ENCODE measurements at places on chromosomes 5 and 9. TPM values are rescaled to one million over a fixed set of nuclear protein-coding genes. Genes with fewer than 3 reads are reported as not detected.
A peak's percentile ranks its signal among the peaks of the same experiment; 100 is the strongest.

DNA sequence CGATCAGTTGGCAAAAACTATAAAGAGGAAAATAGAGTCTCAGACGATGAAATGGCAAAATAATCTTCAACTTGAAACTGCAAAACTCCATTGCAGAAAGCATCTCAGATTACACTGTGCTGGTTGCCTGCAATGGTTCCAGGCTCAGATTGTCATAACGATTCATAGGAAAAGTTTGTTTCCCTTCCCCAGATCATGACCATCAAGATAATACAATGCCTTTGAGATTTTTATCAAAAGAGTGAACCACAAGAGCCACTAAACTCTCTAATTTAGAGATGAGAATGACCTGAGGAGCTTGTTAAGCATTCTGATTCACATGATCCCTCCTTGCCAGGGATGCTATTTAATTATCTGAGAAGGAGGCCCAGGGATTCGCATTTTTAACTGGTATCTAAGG, 52.6 kb upstream of the ITGA1 start:
- no peak for DNase-seq

Gene FAM219A
- 14.4 TPM for polyA plus RNA-seq

DNA sequence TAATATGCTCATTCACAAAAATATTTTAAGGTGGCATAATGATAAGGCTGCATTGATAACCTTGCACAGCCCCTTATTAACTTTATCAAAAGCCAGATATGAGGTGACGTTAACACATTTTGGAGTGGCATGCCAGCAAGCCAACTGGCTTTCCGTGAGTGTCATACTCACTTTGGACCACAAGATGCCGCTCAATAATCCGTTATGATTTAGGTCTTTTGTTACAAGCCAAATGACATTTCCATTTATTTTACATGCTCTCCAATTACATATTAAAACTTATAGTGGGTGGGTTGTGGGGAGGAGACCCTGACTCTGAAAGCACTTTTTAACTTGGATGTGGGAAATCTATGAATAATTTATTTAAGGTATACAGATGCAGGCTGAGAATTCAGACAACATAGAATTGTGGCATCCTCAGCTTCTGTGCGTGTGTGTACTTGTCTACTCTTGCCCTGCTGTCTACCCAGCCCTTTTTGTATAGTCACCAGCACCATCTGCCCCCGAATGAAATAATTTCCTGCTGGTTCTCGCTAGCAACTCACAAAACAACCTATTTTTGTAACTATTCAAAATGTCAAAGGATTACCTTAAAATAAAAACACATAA, 305.1 kb downstream of the PSAT1 start:
- no peak for DNase-seq

DNA sequence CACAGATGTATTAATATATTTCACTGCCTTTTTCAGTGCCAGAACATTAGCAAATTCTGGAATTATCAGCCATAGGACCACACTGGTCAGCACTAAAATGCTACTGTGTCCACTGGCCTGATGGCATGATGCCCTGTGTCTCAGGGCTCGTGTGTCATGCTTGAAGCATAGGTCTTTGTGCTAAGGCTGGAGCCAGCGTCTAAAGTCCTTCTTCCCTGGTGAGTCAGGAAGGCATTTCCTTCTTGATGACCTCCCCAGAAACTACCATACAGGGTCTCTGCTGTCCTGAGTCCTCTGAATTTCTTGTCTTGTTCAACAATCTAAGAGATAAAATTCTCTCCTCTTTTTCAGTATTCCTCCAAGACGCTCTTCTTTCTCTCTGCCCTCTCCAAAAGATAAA, 489.9 kb downstream of the PSAT1 start:
- DNase-seq = no peak

Gene SPINK13
- polyA plus RNA-seq = 1.4 TPM

- DNase-seq = no peak
Measured at GRCh38 chr5:34843497-34843896, 4.5 kb downstream of the TTC23L start.

DNA sequence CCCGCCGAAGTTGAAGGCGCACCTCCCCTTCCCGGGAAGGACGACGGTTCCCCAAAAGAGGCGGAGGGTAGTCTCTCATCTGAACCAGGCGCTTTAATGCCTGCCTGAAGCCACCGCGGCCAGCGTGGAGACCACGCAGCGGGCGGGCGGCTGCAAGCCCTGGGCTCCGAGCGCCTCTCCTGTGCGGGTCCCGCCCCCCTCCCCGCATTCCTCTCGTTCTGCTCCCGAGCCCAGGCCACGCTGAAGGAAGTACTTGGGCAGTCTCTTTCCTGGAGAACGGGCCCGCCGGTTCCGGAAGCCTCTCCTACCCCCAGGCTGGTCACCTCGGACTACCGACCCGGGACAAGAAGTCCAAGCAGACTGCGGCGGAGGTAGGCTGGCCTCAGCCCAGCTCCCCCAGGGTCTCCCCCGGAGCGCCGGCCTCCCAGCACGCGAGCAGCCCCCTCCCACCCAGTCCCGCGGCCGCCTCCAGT, 571 bp downstream of the PPIC start:
- peak; percentile 86 for DNase-seq

Gene ZER1
- polyA plus RNA-seq = 30.8 TPM

DNA sequence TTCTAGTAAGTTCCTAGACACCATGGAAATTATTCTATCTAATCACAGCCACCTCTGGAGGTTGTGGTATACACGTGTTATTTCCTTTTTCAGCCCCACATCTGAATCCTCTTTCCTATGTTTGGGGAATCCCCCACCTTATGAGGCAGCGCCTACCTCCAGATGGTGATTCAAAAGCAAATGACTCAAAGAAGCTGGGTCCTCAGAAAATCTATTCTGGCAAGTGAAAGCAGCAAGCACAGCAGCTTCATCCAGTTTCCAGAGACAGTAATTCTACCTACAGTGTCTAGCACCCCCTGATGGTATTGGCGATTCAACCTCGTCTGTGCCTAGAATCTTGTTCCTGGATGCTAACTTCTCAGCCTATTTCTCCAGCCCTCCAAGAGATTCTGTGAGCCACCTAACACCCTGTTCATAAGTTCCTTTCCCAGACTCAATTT, 43.0 kb downstream of the STRBP start:
- DNase-seq = no peak

GRCh38 chr5:51832934-51833470, 449.8 kb downstream of the ISL1 start:
- DNase-seq = no peak

Gene HTR1A
- not detected for polyA plus RNA-seq

GRCh38 chr9:126638571-126639132, 24.9 kb downstream of the LMX1B start:
- DNase-seq = no peak

GRCh38 chr5:94693043-94693822, 74.8 kb downstream of the SLF1 start:
- DNase-seq = peak; percentile 72

Gene SHC3
- polyA plus RNA-seq = 10.4 TPM

- no peak for DNase-seq
Measured at GRCh38 chr9:137426018-137426681, 3.0 kb downstream of the NOXA1 start.

DNA sequence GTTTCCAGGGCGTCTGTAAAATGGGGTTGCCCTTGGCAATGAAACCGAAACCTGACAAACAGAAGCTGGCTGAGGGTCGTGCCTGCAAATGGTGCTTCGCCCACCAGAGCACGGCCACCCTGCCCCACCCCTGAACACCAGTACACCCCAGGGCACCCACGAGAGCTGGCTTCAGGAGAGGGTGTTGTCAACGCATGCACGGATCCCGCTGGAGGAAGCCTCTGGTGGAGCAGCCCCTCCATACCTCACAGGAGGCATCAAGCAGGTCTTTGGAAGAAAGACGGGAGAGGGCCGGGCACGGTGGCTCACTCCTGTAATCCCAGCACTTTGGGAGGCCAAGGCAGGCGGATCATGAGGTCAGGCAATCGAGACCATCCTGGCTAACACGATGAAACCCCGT, 8.6 kb downstream of the SLC6A3 start:
- DNase-seq = no peak

GRCh38 chr9:33472881-33473615, 676 bp downstream of the NOL6 start:
- DNase-seq = no peak

DNA sequence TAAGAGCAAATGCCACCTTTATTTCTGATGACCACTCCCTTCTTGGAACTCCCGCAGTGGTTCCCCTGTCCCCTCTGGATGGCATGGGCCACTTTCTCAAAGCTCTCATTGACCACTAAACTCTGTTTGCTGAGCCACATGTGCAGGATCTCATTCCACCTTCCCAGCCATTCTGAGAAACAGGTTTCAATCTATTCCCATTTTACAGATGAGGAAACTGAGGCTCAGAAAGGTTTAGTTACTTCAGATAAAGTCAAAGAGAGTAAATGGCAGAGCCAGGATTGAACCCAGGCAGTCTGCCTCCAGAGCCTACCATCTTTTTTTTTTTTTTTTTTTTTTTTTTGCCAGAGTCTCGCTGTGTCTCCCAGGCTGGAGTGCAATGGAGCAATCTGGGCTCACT, 24.2 kb downstream of the COL27A1 start:
- DNase-seq = no peak

- peak; percentile 31 for DNase-seq
Measured at GRCh38 chr9:138112791-138113600, 235.4 kb downstream of the CACNA1B start.

Gene NFX1
- 43.2 TPM for polyA plus RNA-seq

GRCh38 chr5:116242343-116242742, 157.5 kb downstream of the COMMD10 start:
- DNase-seq = no peak

GRCh38 chr9:37466037-37466709, 923 bp upstream of the ZBTB5 start:
- DNase-seq = peak; percentile 61

DNA sequence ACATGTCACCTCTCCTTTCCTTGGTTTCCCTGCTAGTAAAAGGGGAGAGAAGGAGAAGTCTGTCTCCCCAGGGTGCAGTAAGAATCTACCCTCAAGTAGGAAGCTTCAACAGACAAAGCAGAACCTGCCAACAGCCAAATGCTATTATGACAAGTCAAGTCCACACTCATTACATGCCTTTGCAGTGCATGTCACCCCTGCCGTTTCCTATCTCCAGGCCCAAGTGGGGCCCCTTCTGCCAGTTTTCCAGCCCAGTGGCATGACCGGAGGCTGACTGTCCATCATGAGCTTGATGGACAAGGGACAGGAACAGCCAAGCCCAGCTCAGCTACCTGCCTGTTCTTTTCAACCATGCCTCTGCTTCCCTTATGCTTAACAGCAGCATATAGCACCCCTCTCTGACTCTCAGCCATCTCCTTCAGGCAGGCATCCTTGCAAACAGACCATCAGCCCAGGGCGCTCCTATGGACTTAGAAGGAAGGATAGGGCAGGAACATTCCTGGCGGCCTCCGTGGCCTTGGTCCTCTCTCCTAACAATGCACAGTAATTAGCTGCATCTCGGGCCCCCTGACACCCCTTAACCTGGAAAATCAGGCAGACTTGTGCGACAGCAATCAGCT, 107.2 kb upstream of the RAD23B start:
- DNase-seq = no peak

DNA sequence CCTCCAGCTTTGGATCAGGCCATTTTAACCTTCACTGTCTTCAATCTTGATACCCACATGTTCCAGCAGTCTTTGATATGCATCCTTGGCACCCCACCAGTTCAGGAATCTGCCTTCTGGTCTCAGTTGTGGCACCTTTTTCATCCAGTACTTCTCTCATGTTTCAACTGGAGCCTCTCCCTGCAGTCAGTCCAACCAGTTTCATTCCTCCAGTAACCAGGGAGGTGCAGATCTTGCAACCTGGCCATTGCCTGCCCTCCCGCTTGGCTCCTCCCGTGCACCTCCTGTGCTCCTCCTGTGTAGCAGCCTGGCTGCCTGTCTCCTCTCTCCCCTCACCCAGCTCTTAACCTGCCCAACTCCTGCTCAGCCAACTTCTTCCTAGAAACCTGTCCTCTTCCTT, 20.2 kb downstream of the FUBP3 start:
- no peak for DNase-seq

Gene PHYHD1
- polyA plus RNA-seq = 51.7 TPM

Gene MUSK
- 0.56 TPM for polyA plus RNA-seq

- no peak for DNase-seq
Measured at GRCh38 chr5:124180875-124181461, 565.5 kb downstream of the ZNF608 start.

- peak; percentile 18 for DNase-seq
Measured at GRCh38 chr9:12961276-12961809, 186.5 kb downstream of the LURAP1L start.

DNA sequence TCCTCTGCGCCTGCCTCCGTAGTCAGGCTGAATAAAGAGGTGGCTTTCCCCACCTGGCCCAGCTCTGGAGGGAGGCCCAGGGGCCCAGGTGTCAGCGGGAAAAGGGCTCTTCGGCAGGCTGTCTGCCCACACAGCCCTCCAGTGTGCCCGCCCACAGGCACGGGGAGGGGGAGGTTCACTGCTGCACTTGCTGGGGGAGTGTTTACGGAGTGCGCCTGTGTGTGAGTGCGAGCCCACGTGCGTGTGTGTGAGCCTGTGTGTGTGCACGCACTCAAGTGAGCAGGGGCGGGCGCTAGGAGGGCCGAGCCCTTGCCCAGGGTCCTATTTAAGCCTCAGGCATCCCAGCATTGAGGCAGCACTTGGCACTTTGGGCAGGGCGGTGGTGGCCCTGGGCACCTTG, 10.9 kb downstream of the DNLZ start:
- DNase-seq = no peak

- no peak for DNase-seq
Measured at GRCh38 chr9:104209387-104209786, 115.3 kb downstream of the SMC2 start.

Gene TSSK1B
- 0.13 TPM for polyA plus RNA-seq

DNA sequence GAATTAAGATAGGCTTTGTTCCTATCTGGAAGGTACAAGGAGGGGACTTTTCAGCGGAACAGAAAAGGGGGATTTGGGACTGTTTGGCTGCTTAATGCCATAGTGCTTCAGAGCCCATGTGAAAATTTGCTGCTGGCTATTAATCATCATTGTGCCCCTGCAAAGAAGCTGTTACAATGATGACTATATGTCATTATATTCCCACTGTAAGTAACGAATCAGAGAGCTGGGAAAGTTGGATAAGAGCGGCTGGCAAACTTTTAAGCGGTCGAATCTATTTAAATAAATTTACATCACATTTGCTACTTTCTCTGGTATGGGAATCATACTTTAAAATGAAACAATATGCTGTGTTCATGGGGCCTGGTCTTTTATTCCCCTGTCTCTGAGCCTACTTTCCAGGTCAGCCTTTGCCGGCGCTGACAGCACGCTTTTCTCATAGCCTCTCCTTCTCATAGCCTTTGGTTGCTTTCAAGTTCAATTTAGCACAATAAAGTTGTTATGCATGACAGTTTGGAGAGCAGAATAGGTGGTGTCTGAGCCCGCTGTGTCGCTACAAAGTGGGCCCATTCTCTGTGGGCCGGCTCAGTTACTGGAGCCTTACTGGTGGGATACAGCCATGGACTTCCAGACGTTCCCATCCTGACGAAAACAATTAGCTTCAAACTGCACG, 271.2 kb upstream of the TMEM161B start:
- no peak for DNase-seq

DNA sequence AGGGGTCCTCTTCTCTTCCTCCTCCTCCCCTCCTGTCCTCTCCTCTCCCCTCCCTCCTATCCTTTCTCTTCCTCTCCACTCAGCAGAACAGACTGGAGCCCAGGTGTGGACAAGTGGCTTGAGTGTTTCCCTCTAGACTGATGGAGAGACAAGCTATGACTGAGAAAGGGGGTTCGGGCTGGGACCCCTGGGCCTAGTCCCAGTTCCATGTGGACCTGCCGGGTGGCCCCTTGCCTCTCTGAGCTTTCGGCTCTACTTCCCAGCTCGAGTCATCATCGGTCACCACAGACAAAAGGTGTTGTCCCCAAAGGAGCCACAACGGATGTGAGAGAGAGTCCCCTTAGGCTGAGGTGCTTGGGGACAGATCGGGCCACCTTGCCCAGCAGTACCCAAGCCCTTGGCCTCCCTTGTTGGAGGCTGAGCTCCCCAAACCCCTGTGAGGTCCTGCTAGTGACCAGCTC, 3.4 kb upstream of the RXRA start:
- peak; percentile 24 for DNase-seq

Measured in left lung (tissue), 14 donors.